NCI-H2029 treated with DMSO at 0.1 percent for 48 hours (cell line): ENCODE measurements at places on chromosomes 12 and 14.

- DNase-seq: peak; percentile 75
Measured at GRCh38 chr12:119082496-119082895, 96.2 kb upstream of the HSPB8 start.

DNA sequence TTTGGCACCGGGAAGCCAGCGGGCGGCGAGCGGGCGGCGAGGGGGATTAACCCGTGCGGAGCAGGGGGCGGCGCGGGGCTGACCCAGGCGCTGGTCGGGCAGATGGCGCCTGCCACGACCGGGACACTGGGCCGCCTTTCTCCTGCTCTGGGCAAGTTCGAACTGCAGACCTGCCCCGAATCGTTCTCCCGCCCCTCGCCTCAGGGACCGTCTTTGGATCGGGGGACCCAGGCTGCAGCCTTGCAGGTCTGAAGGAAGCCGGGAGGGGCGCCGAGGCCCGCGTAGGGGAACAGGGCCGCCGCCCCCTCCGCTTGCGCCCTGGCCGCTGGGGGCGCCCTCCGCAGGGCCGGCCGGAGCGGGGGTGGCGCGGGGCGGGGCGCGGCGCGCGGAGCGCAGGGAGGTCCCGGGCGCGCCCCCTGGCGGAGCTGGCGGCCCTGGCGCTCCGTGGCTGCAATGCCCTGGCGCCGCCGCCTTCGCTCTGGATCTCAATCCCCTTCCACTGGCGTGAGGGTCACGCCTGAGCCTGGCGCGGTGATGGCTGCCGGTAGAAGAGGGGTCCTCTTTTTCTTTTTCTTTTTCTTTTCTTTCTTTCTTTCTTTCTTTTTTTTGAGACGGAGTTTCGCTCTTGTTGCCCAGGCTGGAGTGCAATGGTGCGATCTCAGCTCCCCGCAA, 449 bp upstream of the LTBP2 start:
- DNase-seq: no peak

GRCh38 chr14:104227806-104228205, 89.4 kb downstream of the KIF26A start:
- no peak for DNase-seq

DNA sequence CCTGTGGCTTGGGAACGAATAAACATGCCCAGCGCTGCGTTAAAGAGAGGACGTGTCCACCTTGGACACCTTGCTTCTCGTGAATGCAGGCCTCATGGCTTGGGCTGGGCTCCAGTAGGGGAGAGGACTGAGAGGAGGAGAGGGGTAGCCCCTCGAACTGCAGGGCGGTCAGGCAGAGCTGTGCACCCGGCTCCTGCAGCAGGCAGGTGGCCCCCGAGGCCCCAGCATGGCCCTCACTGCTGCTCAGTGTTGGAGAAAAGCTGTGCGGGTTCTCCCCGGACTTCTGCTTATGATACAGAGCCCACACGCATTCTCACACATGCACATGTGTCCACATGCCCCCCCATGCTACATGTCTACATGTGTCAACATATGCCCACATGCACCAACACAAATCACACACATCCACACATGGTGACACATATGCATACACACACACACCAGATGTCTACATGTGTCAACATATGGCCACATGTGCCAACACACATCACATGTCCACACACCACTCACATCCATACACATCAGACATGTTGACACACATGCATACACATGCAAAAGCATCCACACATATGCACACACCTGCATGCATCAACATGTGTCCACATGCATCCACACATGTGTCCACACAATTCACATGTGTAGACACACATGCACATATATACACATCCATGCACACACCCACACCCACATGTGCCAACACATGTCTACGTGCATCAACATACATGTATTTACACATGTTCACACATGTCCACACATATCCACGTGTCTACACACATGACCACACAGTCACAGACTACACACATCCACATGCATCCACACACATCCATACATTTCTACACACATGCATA, 3.0 kb downstream of the ADGRD1 start:
- no peak for DNase-seq

DNA sequence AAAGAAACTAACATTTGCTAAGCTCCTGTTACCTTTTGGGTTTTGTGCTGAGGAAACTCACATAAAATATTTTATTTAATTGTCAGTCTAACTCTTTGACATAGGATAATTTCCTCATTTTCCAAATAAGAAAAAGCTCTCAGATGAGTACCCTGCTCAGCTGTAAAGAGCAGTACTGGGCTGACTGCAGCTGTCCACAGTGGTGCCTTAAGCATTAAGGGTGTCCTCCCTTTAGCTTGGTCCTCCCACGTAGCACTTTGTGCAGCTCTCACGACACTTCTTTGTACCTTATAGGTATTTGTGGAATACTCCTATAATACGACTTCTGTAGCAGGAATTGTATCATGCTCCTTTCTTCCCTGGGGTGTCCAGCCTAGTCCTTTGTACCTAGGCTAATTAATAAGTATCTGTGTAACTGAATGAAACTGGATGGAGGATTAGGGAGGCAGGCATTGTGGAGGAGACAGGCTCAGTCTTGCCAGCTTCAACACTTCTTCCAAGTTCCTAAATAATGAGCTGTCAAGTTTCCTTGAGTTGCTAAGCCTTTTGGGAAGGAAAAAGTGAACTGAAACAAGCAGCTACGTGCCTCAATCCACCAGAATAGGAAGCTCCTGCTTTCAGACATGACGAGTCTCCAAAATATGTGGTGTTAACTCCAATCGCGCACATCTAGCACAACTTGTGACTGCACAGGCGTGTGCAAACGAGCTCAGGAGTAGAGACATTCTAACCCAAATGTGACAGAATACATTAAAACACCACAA, 123.0 kb downstream of the SLC38A4 start:
- DNase-seq: no peak

DNA sequence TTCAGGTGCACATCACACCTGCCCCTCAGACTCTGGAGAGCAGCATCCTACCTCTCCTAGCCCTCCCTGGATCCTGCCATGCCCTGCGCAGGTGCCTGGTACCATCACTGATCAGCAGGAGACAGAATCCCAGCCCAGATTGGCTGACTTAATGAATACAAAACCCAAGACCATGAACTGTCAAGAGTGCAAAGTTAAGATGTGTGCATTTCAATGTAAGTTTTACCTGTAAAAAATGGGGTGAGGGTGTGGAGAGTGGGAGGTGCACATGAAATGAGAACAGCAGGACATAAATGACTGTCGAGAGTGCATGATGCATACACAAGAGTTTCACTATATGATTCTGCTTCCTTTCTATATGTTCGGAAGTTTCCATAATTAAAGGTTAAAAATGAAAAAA, 57.9 kb upstream of the GPR68 start:
- DNase-seq: no peak

DNA sequence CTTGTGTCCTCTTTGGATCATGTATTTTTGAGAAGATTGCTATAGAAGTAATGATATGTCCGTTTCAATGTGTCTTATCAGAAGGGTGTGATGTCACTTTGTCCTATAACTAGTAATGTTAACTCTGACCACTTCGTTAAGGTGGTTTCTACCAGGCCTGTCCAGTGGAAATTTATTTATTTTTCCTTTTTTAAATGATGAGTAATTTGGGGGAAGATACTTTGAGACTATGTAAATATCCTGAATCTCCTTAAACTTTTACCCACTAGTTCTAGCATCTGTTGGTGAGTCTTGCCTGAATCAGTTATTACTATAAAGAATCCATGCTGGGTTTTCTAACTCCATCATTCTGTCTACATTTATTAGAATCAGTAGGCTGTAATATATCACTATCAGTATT, 15.3 kb downstream of the EP400 start:
- no peak for DNase-seq

GRCh38 chr12:2641207-2641606, 153.6 kb upstream of the FKBP4 start:
- DNase-seq: no peak

GRCh38 chr12:2431810-2432209, 363.0 kb upstream of the FKBP4 start:
- DNase-seq: no peak

GRCh38 chr14:76236172-76237130, 84.7 kb downstream of the GPATCH2L start:
- DNase-seq: no peak

GRCh38 chr12:131209082-131210070, 255.7 kb downstream of the ADGRD1 start:
- DNase-seq: no peak

DNA sequence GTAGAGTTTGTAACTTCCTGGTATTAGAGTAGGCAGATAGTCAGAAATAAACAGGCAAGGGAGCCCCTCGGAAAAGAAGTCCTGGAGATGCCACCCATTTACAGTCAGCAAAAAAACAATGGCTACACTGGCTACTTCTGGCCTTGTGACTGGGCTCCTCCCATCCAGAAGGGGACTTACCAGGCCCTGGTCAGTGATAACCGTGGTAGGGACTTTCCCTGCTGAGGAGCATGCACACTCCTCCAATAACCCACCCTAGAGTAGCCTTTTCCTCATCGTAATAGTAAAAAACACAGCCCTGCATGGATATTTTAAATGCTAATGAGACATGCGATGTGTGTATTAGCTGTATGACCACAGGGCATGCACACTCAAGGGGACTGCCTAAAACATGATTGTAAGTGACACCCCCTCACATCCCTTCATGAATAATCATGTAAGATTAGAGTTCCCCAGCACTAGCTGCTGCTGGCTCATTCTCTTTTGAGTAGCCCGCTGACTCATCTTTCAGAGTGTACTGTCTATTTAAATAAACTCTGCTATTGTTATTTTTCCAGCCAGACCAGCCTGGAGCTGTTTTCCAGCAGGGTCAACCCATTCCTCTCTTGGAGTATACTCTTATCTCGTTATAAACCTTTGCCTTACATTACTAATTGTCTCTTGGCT, 413.8 kb upstream of the TMTC1 start:
- no peak for DNase-seq

- no peak for DNase-seq
Measured at GRCh38 chr14:35695647-35696046, 113.4 kb downstream of the RALGAPA1 start.

- DNase-seq: no peak
Measured at GRCh38 chr12:14619741-14620501, 52.2 kb upstream of the PLBD1 start.

DNA sequence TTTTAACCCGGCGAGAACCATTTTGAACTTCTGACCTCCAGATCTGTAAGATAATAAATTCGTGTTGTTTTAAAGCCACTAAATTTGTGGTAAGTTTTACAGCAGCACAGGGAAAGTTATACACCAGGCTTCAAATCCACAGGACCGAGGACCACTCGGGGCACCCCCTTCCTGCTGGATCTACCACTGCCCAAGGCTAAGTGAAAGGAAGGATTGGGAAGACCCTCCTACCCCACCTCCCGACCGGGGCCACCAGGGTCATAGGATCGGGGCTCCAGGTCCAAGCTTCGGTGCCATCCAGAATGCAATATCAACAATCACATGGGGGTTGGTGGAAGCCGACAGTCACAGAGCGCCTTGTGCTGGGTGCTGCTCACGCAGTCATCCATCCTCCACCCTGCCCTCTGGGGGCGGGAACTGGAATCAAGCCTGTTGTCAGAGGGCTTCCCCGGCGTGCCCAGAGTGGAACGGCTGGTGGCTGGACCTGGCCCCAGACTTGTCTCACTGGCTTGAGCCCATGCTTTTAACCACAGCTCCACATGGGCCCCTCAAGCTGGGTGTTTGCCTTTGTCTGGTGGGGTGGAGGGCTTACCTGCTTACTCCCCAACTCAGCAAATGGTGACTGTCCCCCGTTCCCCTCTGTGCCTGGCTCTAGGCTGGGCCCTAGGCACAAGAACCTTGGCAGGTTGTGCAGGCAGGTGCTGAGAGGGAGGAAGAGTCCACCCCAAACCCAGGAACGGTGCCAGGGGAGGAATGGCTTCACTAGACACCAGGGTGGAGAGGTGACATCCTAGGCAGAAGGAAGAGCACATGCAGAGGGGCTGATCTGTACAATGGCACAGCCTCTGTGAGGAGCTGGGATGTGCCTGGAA, 180.3 kb upstream of the RTL1 start:
- DNase-seq: peak; percentile 36

GRCh38 chr12:113815031-113815430, 151.1 kb downstream of the RBM19 start:
- DNase-seq: no peak

GRCh38 chr14:66293533-66294105, 192.6 kb upstream of the CCDC196 start:
- no peak for DNase-seq

- no peak for DNase-seq
Measured at GRCh38 chr12:93767524-93767863, 90.3 kb downstream of the CRADD start.

DNA sequence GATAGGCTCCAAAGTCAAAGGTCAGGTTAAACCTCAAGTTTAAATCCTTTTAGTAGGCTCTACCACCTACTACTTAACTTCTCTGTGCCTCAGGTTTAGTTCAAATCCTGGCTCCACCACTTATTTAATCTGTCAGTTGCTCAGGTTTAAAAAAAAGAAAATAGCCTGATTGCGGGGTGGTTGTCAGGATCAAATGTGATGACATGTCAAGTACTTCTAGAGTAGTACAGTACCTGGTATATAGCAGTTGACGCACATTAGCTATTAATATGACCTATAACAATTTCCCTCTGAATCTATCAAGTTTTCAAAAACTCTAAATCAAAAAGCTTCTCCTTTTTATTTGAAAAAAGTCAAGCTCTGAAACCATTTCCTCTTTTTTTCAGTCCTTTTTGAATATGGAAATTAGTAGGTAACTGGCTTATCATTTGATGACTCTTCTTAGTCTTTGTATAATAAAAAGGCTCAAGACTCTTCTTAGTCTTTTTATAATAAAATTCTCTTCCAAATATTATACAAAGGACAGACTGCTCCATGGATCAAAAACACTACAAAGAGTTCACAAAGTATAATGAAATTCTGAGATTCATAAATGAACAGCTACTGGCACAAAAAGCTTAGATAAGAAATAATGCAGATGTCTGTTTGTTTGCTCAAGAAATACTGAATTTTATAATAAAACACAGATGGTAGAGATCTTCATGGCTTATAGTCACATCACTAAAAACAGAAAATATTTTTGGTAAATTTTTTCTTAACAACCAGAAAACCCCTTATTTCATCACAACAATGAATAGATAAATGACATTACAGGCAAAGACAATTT, 5.0 kb downstream of the OSBPL8 start:
- no peak for DNase-seq

DNA sequence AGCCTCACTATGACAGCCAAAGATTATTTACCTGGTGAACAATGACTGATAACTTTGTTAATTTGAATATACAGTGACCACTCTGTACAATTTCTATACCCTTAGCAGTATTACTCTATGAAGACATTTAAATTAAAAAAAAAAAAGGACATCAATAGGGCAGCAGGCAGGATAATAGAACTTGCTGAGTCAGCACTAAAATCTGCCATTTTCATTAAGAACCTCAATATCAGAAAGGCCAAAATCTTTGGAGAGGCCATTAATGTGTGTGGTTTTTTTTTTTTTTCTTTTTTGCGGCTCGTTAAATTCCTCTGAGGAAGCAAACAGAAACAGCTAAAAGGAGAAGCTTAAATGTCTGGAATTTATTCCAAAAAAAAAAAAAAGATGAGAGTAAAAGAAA, 73.7 kb downstream of the FOXN3 start:
- DNase-seq: no peak
